Jurkat, Clone E6-1 (cell line): ENCODE measurements at places on chromosomes 2 and 18.
A peak's percentile ranks its signal among the peaks of the same experiment; 100 is the strongest.

- DNase-seq, result peak; percentile 74
Observed at GRCh38 chr2:234135750-234136221, 85.3 kb downstream of the SPP2 start.

- no peak for DNase-seq
Observed at GRCh38 chr2:35997488-35997887, 358.1 kb upstream of the CRIM1 start.

- no peak for DNase-seq
Observed at GRCh38 chr2:164314148-164314547, 307.1 kb downstream of the GRB14 start.

DNA sequence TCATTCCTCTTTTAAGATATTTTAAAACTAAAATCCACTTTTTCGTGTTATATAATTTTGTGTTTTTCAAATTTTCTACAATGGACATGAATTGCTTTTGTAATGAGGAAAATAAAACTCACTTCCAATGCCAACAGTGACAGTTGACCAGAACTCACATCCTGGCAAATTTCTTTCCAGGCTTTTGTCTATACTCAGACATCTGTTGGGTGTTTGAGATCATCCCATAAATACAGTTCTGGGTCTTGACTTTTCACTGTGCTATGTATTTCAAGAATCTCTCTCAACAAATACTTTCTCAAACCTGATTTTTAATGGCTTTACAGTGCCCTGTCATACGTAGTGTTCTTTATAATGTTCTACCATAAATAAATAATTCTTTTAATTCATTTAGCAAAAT, 57.6 kb downstream of the RPL37A start:
- DNase-seq, result no peak

- DNase-seq, result no peak
Observed at GRCh38 chr2:199446996-199447576, 10.7 kb downstream of the SATB2 start.

- no peak for DNase-seq
Observed at GRCh38 chr2:50720697-50721315, 311.1 kb downstream of the NRXN1 start.

DNA sequence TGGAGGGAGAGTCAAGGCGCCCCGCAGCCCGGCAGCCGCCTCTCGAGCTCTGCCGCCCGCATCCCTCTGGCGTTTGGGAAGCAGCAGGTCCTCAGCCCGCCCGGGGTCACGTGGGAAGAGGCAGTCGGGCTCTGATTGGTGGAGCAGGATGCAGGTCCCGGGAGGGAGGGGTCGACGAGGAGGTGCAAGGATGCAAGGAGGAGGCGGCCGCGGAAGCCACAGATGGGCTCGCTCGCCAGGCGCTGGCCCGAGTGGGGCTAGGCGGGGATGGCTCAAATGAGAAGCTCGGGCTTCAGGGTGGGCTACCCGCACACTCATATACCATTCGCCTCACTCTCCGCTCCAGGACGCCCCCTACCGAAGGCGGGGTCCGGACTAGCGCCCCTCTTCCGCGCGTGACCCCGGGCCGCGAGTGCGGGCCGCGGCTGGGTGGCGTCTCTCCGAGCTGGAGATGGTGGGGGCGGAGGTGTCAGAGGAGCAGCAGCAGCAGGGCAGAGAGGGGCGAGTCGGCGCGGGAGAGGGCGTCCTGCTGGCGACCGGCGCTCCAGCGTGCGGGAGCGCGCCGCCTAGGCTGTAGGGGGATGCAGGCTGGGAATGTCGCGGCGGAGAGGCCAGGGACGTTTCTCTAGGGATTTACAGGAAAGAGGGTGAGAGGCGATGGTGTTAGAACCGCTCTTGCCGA, at the start of gene TMEFF2:
Gene TMEFF2 (minus strand): TSS at position 68 of the 682 bp plus-strand sequence. CDS start 409 bp downstream, outside the sequence.
- DNase-seq, result no peak

DNA sequence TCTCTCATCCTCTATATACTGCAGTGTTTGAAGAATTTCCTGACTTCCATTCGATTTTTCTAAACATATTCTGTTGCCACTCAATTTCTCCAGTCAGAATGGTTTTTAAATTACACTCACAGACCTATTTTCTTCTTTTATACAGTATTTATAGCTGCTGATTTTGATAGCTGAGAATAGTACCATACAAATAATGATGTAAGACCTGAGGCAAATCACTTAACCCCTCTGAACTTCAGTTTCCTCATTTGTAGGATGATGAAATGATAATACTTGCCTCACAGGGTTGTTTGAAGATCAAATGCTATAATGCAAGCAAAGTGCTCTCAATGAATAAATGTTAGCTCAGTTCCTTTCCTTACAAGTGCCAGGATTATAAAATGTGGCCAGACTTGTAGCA, 241.8 kb downstream of the CPS1 start:
- no peak for DNase-seq

GRCh38 chr2:185978634-185979407, 240.2 kb downstream of the FSIP2 start:
- no peak for DNase-seq

- no peak for DNase-seq
Observed at GRCh38 chr18:78367996-78368395, 611.6 kb upstream of the SALL3 start.

DNA sequence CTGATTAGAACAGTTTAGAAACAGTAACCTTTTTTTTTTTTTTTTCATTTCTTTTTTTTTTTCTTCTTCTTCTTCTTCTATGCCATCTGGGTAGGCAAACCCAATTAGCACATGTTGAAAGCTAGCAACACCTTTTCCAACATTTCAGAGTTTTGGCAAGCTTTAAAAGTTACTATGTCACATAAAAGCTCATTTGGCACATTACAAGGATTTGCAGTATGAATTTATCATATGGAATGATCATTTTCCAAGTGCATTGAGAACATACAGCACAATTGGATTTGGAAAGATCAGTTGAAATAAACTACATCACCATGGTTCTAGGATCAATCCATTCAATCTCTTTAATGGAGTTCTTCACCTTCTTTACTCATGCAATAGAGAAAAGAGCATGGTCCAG, 847.0 kb downstream of the LRRTM4 start:
- DNase-seq, result no peak

DNA sequence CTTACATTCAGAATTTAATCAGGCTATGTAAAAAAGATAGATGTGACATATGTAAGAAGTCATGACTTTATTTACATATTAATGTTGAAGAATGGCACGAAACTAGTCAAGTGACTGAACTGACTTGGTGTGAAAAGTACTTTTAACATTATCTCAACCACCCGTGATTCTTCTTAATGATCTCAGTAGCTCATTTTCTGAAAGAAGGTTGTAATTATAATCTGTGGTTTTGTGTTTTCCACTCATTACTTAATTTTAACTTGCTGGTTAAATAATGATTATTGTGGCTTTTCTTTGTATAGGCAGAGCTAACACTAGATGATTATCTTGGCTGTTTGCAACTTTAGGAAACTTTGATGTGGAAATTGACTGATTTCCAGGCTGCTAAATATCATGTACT, 18.5 kb downstream of the KCNJ13 start:
- DNase-seq, result no peak

GRCh38 chr2:74079522-74080341, 68.0 kb downstream of the BOLA3 start:
- no peak for DNase-seq

DNA sequence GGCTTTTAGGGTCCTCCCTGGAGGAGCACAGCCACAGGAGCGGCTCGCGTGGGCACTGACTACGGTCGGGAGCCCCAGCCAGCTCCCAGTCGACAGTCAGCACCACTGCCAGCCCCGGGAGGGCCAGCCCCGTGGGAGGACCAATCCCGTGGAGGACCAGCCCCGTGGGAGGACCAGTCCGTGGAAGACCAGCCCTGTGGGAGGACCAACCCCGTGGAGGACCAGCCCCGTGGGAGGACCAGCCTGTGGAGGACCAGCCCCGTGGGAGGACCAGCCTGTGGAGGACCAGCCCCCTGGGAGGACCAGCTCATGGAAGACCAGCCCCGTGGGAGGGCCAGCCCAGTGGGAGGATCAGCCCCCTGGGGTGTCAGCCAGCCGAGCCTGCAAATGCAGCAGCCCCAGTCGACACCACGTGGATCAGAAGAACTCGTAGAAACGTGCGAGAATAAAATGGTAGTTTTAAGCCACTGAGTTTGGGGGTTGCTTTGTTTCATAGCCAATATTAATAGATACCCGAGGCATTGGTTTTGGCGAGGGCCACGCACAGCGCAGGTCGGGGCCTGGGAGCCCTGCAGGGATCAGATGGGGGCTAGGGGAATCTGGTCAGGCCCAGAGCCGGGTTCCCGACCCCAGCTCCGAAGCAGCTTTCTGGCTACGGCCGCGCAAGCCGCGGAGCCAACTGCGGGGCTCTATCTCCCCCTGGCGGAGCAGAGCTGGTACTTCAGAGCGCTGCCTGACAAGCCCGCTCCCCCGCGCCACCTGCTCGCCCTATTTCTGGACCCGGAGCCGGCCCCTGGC, 73.0 kb downstream of the TEX51 start:
- DNase-seq, result peak; percentile 39

GRCh38 chr2:59677158-59677557, 876.3 kb downstream of the BCL11A start:
- DNase-seq, result no peak

DNA sequence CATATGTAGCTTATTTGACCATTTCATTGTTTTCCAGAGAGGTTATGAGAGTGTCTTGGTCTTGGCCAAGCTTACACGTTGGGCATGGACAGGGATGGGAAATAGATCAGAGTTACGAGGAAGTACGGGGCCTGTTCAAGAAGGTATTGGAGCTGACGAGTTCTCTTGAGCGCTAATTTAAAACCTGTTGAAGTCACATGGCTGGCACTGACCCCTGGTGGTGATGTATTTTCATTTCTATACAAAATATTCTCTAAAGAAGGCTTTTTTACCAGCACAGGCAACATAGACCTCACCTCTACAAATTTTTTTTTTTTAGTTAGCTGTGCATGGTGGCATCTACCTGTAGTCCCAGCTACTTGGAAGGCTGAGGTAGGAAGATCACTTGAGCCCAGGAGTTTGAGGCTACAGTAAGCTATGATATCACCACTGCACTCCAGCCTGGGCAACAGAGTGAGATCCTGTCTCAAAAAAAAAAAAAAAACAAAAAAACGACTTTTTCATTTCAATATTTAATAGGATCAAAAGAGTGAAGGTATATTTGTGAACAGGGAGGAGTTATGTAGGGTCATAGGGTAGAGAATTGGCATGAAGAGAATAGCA, 19.6 kb downstream of the UGP2 start:
- DNase-seq, result no peak

- no peak for DNase-seq
Observed at GRCh38 chr2:202592566-202592965, 42.2 kb upstream of the FAM117B start.

DNA sequence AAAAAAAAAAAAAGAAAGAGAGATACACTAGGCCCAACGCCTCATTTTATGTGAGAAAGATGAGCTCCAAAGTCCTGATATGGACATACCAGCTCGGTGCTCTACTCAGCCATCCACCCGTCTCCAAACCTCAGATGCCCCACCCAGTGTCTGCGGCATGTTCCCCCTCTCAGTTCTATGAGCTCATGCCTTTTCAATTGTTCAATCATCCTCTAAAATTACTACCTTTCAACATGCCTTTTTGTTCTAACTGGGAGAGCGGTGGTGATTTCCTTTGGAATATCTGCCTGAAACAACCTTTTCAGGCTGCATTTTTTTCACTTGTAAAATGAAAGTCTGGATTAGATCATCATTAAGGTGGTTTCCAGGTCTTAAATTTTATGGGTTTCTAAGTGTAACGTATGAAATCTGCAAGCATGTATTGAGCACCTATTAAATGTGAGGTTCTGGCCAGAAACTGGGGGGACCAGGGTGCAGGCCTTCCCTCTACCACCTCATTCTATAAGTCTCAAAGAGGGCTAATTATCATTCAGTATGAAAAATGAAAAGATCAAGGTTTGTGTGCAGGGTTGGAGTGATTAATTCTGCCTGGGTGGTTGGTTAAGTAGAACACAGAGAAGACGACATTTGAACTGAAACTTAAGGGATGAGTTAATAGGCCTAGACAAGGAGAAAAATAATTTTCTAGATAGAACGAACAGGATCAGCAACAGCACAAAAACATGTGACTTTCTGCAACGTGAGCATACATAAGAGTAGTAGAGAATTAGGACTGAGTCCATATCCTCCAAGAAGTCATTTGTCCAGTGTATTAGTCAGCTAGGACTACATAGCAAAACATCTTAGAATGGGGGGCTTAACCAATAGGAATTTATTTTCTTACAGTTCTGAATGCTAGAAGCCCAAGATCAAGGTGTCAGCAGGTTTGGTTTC, 87.4 kb upstream of the GLS start:
- DNase-seq, result no peak

DNA sequence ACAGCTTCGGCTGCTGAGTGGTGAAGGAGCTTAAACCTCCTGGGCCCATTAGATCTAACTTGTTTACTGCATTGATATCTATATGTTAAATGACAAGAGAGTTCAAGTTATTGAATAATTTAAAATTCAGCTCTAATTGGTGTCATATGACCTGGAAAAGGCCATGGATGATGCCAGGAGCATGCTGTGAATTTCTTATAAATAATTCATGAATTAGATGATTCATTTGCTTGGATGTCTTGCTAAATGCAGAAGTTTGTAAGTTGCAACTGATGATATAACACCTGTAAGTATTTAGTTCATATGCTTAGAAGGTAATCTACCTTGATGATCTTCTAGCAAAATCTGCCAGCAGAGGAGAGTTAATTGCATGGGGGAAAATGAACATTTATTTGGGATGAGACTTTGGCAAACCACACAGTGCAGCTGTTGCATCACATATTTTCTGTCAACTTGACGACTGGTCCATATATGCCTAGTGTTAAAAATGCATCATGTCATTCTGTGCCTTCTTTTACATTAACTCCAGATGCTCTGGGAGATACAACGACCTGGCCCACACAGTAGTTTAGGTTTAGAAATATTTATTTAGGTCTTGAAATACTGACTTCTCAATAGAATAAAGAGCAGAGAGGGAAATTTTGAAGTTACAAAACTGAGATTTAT, 226.3 kb downstream of the KIAA1328 start:
- DNase-seq, result no peak

DNA sequence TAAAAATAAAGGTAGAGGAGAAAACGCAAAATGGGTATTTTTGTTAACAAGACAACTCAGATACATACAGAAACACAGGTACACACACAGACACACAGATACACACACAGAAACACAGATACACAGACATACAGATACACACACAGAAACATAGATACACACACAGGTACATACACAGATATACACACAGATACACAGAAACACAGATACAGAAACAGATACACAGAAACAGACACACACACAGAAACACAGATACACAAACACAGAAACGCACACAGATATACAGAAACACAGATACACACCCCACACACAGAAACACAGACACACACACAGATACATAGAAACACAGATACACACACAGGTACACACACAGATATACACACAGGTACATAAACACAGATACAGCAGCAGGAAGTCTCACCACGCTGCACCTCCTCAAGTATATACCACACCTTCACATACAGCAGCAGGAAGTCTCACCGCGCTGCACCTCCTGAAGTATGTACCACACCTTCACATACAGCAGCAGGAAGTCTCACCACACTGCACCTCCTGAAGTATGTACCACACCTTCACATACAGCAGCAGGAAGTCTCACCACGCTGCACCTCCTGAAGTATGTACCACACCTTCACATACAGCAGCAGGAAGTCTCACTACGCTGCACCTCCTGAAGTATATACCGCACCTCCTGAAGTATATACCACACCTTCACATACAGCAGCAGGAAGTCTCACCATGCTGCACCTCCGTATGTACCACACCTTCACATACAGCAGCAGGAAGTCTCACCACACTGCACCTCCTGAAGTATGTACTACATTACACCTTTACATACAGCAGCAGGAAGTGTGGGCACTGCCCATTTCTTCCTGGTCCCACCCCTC, 250.5 kb downstream of the HDAC4 start:
- DNase-seq, result peak; percentile 35
